ENCODE measurements at places on chromosomes 12 and 14.

GRCh38 chr14:69137843-69138535 lies 14.9 kb downstream of the DCAF5 start:
- DNase-seq = no peak

- DNase-seq = no peak
Observed at GRCh38 chr12:74043343-74043742, 494.3 kb upstream of the ATXN7L3B start.

GRCh38 chr12:84875241-84875640 lies 37.4 kb downstream of the SLC6A15 start:
- no peak for DNase-seq

GRCh38 chr12:30515351-30515750 lies 180.3 kb downstream of the IPO8 start:
- DNase-seq = no peak

DNA sequence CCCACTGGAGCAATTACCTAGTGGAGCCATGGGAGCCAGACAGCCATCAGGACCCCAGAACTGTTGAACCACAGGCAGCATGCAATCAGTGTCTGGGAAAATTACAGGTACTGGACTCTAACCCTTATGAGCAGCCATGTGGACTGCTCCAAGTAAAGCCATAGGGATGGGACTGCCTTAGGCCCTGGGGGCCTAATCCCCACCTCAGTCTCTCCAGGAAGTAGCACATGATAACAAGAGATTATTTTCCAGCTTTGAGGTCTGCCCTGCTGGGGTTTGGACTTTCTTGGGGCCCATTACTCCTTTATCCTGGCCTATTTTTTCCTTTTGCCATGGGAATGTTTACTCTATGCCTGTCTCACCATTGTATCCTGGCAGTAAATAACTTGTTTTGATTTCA lies 226.8 kb downstream of the AEBP2 start:
- DNase-seq = no peak

DNA sequence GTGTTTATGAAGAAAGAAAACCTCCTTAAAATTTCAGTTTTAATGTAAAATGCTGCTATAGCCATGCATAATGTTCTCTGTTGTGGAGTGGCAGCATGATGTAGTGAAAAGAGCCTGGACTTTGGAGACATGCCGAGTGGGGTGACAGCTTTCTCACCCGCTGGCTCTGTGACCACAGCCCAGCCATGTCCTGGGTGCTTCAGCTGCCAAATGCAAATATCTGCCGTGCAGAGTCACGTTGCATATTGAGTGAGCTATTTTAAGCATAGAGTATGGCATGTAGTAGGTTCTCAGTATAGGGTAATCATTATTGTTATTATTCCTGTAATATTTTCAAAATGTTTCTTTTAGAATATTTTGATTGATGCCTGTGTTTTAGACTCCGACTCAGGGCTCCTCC lies 15.5 kb upstream of the TCTN2 start:
- DNase-seq = no peak
